Hepatocyte (in vitro differentiated cells): ENCODE measurements at places on chromosomes 11 and 22.

DNA sequence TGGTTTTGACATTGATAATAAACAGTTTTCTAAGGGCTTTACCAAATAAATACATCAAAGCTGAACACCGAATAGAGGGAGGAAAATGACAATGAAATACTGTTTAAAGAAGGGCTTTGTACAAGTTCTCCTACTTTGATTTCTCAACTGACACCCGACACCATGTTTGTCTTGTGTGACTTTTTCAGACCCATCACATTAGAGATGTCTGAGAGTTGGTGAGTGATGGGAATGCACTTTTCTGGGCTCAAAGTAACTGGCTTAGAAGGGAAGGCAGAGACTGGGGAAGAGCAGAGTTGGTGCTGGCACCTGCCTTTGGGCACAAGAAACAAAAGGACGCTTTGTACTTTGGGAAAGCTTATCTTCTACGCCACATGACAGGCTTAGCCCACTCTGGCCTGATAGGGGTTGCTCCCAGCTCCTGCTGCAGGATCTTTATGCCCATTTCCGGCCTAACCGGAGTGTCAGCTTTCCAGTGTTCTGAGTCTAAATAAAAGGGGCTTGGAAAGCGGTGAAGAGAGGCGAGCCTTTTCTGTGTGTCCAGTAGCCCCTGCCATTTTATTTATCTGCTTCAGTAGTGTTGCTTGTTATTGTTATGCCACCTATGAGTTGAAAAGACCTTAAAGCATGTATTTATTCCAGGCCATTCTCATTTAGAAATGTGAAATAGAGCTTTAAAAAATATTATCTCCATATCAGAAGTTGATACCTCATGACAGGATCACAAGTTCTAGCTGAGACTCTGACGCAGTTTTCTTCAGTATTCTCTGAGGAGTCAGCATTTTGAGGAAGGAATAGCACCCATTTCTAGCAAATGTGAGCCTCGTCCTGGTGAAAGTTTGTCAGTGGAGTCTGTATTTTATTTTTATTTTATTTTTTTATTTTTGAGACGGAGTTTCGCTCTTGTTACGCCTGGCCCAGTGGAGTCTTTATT lies 24.2 kb downstream of the KREMEN1 start:
- DNase-seq, result no peak

GRCh38 chr11:130068986-130069658 lies 572 bp upstream of the APLP2 start:
- DNase-seq, result peak; percentile 61

DNA sequence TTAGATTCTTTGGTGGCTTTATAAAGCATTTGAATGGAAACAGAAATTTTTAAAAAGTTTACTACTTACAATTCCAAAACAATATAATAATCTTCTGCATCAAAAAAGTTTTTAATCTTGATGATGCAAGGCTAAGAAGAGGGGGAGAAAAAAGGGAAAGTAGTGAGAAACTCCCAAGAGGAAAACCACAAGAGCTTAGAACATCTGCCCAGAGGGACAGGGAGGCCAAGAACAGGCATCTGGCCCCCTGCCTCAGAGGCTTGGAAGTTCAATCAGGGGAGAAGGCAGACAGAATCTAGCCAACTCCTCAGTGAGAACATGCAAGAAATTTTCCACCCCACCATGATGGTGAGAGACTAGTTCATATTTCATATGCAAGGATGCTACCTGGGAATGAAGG lies 23.8 kb upstream of the TTC28 start:
- DNase-seq, result no peak

GRCh38 chr11:68325907-68326220 lies 13.5 kb downstream of the LRP5 start:
- no peak for DNase-seq

DNA sequence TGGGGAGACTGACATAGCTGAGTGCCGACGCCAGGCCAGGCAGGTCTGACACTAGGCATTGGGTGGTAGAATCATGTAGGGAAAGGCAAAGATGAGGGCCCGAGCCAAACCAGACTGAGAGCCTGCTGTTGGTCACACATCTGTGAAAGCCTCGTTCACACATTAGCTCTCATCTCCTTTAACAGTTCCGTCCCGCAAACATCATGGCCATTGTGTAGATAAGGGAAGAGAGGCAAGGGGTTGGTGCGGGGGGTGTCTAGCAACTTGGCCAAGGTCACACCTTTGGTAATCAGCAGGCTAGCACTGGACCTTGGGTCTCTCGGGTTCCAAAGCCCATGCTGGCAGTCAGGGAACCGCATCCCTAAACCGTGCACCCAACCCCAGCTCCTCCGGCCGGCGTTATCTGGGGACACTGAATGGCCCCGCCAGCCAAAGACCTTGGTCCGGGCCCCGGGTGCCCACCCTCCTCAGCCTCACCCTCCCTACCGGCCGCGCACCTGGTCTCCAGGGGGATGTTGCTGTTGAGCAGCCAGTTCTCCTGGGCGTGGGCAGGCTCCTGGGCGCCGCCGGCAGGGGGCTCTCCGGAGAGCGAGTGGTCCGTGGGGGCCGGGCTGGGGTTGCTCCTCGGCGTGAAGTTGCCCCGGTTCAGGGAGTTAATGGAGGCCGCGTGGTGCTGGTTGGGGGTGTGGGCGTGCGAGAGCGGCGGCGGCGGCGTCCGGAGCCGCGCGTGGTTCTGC lies 328.3 kb upstream of the NARS2 start:
- no peak for DNase-seq

DNA sequence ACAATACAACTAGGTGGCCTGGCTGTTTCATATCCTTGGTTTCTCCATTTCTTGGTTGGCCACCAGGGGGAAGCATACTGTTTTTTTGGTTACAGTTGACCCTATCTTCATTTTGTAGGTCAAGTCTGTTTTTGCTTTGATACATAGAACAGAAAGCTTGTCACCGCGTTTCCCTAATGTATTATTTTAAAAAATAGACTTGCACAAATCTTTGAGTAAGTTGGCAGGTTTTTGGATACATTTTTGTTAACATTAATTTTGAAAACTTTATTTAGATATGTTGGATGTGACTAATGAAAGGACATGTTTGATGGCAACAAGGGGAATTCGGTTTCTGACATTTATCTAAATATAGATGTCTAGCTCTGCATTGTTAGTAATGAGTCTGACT lies 3.0 kb downstream of the NCR3LG1 start:
- DNase-seq, result peak; percentile 78

GRCh38 chr11:78460471-78460870 lies 42.9 kb upstream of the GAB2 start:
- DNase-seq, result no peak

GRCh38 chr22:49235463-49236300 lies 592.0 kb downstream of the BRD1 start:
- DNase-seq, result peak; percentile 71

DNA sequence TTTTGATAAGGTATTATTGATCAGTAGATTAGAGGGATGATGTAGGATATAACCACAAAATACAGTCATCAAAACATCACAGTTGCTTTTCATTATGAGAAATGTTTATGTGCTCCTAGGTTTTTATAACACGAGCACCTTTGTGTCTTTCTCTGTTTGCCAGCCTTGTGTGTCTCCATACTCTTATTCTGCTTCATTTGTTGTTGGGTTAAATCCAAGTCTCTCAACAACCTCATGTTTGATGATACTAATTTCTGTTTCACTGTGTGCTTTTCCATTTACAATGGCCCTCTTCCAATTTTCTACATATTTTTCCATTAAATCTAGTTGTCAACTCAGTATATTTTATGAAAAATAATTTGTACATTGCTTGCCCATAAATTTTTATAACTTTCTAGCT lies 107.7 kb upstream of the POU2AF2 start:
- no peak for DNase-seq

- DNase-seq, result no peak
Observed at GRCh38 chr22:40329466-40329865, 16.8 kb upstream of the ADSL start.

DNA sequence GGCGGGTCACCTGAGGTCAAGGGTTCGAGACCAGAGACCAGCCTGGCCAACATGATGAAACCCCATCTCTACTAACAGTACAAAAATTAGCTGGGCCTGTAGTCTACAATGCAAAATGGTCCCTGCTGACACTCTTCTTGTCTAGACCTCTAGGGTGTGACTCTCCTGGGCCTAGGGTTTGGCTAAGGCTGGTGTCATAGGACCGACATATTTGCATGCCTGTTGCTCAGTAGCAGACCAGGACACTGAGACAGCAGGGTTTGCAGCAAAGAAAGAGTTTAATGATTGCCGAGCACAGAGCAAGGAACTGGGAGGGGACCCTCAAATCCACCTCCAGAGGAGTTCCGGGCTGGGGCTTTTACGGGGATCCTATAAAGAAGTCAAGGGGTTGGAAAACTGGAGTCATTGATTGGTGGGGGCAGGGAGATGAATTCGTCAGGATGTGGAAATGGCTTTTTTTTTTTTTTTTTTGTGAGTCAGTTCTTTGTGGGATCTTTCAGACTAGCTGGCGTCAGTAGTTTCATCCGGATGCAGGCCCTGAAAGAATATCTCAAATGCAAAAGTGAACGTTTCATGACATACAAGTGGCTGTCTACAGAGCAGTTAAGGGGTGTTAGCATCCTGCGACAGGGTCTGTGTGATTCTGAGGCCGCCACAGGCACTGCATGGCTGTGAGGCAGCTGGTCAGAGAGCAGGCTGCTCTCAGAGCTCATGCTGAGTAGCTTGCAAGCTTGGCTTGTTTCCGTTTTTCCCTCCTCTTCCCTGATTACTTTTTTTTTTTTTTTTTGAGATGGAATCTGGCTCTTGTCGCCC lies 27.2 kb upstream of the A4GALT start:
- peak; percentile 19 for DNase-seq

DNA sequence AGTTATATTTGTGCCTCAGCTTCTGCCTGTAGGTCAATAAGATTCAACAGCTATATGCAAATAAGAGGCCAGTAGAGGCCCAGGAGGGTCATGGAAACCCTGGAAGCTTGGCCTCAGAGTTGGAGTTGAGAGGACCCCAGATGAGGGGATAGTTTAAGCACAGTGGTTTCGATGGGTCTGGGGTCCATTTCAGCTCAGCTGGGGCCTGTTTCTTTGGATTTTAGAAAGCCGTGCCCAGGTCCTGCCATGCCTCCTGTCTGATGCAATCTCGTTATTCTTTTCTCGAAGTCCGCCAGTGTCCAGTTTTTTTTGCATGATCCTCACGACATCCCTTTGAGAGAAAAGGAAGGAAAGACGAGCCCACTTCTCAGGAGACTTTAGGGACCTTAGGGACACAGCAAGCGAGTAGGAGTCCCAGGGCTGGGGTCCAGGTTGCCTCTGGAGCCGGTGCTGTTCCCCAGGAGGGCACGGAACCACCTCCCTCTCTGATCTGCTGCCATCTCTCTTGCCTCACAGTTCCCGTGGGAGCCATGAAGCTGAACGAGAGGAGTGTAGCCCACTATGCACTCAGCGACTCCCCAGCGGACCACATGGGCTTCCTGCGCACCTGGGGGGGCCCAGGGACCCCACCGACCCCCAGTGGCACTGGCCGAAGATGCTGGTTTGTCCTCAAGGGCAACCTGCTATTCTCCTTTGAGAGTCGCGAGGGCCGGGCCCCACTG lies 2.6 kb upstream of the SMDT1 start:
- DNase-seq, result no peak

- DNase-seq, result no peak
Observed at GRCh38 chr11:12170501-12170900, 60.1 kb downstream of the MICAL2 start.

- DNase-seq, result peak; percentile 52
Observed at GRCh38 chr22:33969045-33969444, 48.8 kb upstream of the LARGE1 start.

GRCh38 chr11:105372206-105372605 lies 232.6 kb upstream of the CARD18 start:
- DNase-seq, result no peak

GRCh38 chr11:10495464-10495786 lies 40.4 kb downstream of the AMPD3 start:
- DNase-seq, result no peak

GRCh38 chr11:67055812-67056211 lies 835 bp upstream of the RHOD start:
- DNase-seq, result peak; percentile 86

GRCh38 chr11:44325698-44326097 lies 15.8 kb upstream of the ALX4 start:
- no peak for DNase-seq

GRCh38 chr11:70343636-70344035 lies 54.7 kb upstream of the CTTN start:
- no peak for DNase-seq

DNA sequence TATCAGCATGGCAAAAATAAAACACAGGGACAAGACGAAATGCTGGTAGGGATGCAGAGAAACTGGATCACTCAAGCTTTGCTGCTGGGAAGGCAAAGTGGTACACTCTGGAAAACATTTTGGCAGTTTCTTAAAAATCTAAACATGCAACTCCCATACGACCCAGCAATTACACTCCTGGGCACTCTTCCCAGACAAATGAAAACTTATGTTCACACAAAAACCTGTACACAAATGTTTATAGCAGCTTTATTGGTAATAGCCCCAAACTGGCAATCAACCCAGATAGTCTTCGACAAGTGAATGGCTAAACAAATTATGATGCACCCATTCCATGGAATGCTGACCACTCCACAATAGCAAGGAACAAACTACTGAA lies 35.8 kb upstream of the PRR5 start:
- no peak for DNase-seq

GRCh38 chr11:31001427-31001826 lies 368.1 kb downstream of the DCDC1 start:
- no peak for DNase-seq

DNA sequence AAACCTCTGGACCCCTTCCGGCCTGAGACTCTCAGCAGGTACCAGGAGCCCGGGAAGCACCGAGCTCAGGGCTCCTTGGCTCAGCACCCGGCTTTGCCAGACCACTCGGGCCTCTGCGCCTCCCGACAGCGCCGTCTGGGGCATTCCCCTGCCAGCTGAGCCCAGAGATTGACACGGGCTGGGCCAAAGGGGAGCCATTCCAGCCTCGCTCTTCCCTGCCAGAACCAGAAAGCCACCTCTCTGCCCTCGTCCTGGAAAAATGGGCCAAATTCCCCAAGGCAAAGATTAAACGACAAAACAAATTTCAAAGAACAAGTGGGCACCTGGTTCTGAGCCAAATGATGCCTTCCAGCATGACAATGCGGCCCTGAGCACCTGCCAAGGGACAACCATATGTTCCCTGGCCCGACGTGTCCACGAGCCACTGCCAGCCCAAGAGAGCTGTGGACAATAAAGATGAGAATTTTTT lies 59.3 kb downstream of the CELSR1 start:
- peak; percentile 2 for DNase-seq

GRCh38 chr11:106101819-106102218 lies 24.4 kb downstream of the AASDHPPT start:
- DNase-seq, result no peak
